Activated T-cell treated with anti-CD3 and anti-CD28 coated beads, Interleukin-2, amount 50 U/mL, for 48 hours (primary cell): ENCODE measurements at places on chromosomes 3 and 15.

DNA sequence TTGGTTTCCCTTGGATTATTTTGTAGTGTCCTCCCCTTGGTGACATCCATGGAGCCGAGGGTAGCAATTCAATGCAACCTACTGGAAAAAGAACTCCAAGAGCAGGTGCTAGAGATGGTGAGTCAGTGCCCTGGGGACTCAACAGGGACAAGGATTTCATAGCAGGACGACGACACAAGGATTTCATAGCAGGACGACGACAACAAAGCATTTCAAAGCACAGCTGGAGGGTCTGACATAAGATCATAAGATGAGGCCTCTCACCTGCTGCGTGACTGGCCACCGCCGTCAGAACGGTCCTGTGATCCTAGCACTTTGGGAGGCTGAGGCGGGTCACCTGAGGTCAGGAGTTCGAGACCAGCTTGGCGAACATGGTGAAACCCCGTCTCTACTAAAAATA, 22.5 kb downstream of the NRROS start:
- DNase-seq: no peak

DNA sequence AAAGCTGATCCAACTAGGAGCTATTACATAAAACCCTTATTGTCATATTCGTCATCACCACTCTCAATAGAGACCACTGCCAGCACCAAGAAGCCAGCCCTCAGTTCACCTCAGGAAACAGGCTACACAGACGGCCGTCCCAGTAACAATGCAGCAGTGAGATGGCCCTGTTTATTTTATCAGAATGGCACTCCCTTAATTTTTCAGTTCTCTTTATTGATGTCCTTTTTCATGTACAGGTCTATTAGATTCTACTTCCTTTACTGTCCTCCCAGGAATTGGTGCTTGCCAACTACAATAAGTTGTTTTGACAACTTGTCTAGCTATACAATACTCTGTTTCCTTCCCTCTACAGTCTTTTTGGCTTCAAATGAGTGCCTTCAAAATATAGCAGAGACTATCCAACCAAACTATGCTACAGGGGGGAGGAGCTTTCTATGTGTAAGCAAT, 272.5 kb downstream of the ZBTB20 start:
- no peak for DNase-seq

- no peak for DNase-seq
Measured at GRCh38 chr15:35622641-35623340, 76.8 kb upstream of the DPH6 start.

- no peak for DNase-seq
Measured at GRCh38 chr15:77974098-77974414, 103.5 kb downstream of the TBC1D2B start.

GRCh38 chr3:143648708-143649107, 199.6 kb downstream of the SLC9A9 start:
- DNase-seq: no peak

DNA sequence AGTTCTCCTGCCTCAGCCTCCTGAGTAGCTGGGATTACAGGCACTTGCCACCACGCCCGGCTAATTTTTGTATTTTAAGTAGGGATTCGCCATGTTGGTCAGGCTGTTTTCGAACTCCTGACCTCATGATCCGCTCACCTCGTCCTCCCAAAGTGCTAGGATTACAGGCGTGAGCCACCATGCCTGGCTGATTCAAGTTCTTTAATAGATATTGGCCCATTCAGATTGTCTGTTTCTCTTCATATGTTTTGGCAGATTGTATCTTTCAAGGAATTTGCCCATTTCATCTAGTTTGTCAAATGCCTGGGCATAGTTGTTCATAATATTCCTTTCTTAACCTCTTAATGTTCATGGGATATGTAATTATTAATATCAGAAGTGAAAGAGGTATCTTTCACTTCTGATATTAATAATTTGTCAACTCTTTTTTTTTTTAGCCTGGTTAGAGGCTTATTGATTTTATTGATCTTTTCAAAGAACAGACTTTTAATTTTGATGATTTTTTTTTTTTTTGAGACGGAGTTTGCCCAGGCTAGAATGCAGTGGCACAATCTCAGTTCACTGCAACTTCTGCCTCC, 40.2 kb upstream of the ZFAND6 start:
- no peak for DNase-seq

DNA sequence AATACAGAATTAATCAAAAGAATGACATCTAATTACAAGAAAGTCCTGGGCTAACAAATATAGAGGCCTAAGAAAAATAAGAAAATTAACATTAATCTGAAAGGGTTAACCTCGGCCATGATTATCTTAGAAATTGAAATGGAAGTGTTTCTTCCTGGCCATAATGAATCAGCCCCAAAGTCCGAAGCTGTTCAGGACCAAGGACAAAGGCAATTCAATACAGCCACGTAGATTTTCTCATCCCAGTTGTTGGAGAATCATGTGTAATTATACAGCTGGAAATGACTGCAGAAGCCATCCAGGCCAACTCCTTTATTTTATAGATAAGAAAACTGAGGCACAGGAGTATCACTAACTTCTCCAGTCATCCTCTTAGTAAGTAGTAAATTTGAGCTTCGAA, 38.0 kb upstream of the GBE1 start:
- DNase-seq: no peak

DNA sequence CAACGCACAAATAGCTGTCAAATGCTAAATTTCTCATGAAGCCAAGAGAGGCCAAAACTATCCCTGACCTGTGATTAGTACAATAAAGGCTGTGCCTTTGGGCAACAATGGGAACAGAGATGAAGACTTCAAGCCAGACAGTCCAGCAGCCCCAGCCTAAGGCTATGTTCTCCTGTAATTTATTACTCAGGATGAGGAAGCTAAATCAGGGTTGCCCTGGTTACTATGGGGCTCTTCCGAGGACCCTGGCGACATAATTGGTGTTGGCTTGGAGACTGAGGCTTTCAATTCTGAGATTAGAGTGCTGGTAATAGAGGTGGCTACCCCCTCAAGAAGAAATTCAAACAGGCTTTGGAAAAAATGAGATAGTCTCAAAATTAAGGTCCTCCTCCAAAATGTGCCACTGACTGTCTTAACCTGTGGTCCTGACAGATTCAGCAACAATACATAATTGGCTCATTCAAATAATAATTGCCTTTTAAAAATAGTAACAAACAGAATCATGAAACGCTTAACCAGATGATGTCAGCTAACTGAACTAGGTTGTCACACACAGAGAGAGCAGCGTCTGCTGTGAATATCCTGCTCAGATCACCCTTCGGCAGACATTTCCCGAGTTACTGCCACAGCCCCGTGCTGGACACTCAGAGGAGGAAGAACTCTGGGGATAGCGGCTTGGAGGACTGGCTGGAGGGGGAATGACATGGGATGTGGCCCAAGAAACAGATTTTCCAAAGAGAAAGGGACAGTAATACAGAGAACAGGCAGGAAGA, 43.0 kb downstream of the NSMCE3 start:
- DNase-seq: no peak
